ENCODE measurements at places on chromosomes 5 and 9.

GRCh38 chr9:21796768-21797167 is 5.7 kb upstream of the MTAP start:
- DNase-seq: no peak

DNA sequence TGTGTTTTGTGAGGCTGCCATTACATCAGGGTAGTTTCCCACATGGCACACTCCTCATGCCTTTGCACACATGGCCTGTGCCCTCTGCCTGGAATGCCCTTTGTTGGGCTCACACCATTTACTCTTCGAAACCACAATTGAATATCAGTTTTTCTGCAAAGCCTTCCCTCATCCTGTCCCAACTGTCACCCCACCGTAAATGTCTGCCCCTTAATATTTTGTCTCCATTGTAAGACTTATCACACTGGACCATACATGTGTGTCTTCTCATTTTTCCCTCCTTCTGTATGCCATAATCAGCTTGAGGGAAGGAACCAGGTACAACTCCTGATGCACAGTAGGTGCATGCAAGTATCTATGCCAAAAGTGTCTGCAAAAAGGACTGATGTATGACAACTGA is 62.7 kb upstream of the TMEM252 start:
- no peak for DNase-seq

DNA sequence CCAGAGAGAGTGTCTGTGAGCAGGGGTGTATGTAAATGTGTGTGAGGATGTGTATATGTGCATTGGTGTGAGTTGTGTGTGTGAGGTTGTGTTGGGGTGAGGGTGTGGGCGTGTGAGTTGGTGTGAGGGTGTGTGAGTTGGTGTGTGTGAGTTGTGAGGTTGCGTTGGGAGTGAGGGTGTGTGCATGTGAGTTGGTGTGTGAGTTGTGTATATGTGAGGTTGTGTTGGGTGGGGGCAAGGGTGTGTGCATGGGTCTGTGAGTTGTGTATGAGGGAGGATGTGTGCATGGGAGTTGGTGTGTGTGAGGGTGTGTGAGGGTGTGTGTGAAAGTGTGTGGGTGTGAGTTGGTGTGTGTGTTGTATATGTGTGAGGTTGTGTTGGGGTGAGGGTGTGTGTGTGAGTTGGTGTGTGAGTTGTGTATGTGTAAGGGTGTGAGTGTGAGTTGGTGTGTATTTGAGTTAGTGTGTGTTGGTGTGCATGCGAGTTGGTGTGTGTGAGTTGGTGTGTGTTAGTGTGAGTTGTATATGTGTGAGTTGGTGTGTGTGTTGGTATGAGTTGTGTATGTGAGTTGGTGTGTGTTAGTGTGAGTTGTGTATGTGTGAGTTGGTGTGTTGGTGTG is 161.6 kb upstream of the IER5L start:
- no peak for DNase-seq

- DNase-seq: no peak
Observed at GRCh38 chr5:139413153-139413552, 9.3 kb upstream of the SPATA24 start.

GRCh38 chr5:171363846-171364245 is 23.8 kb upstream of the NPM1 start:
- DNase-seq: no peak

DNA sequence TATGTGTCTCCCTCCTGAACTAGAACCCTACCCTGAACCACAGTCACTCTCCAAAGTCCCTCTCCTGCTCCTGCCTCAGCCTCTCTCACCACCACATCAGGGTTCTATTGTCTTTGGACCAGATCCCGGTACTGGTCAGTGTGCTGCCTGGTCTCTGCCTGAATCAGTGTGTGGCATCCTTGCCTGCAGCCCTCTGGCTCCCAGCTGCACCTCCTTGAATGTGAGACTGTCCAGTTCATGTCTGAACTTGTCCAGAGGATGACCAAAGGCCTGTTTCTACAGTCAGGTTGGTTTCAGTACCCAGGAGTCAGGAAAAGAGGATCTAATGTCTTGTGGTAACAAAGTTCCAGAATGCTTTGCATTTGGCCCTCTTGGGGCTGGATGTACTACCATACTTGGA is 76.8 kb upstream of the RANBP3L start:
- DNase-seq: no peak

- DNase-seq: no peak
Observed at GRCh38 chr5:57651127-57651526, 168.5 kb upstream of the ACTBL2 start.

GRCh38 chr5:80037366-80037765 is 2.2 kb downstream of the THBS4 start:
- no peak for DNase-seq

DNA sequence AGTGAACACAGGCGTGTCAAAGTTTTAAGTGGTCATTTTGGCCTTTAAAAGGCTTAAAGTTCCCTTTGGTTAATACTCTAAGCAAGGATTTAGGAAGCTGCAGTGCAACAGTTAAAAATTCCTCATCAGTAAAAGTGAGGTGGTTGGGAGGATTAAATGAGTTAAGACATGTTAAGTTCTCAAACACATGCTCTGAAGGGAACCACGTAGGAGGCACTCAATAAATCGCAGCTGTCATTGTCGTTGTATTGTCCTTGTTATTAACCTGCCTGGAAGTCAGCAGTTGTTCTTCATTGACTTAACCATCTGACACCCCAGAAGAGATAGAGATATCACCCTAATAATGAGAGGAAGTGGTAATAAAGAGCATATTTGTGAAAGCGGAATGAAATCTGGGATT is 247.5 kb downstream of the MARCHF11 start:
- DNase-seq: no peak

DNA sequence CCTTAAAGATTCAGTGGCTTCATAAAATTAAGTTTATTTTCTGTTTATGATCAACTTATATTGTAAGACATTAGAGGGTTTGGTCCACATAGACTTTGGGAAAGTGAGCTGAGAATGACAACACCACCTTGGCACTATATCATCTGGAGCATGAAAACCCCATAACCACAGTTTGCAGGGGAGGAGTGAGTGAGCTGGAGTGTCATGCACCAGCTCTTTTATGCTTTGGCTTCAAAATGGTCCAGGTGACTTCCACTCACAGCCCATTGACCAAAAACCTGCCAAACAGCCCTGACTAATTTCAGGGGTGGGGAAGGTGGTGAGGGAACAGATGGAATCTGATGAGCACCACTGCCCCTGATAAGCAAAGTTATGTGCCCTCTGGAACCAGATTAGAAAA is 295.8 kb downstream of the DMRTA1 start:
- no peak for DNase-seq

GRCh38 chr5:52544738-52545137 is 243.0 kb upstream of the ITGA1 start:
- no peak for DNase-seq

GRCh38 chr5:138458384-138458783 is 6.9 kb upstream of the EGR1 start:
- no peak for DNase-seq

GRCh38 chr9:133930682-133931485 is 61.2 kb downstream of the VAV2 start:
- DNase-seq: no peak

- no peak for DNase-seq
Observed at GRCh38 chr9:114895521-114895991, 34.8 kb downstream of the TNFSF8 start.

DNA sequence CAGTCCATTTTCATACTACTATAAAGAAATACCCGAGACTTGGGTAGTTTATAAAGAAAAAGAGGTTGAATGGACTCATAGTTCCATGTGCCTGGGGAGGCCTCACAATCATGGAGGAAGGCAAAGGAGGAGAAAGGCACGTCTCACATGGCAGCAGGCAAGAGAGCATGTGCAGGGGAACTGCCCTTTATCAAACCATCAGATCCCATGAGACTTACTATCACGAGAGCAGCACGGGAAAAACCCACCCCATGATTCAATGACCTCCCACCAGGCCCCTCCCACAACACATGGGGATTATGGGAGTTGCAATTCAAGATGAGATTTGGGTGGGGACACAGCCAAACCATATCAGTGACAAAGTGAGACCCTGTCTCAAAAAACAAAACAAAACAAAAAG is 19.9 kb downstream of the TRAF2 start:
- no peak for DNase-seq

- no peak for DNase-seq
Observed at GRCh38 chr5:14449052-14449661, 132.4 kb upstream of the OTULINL start.

DNA sequence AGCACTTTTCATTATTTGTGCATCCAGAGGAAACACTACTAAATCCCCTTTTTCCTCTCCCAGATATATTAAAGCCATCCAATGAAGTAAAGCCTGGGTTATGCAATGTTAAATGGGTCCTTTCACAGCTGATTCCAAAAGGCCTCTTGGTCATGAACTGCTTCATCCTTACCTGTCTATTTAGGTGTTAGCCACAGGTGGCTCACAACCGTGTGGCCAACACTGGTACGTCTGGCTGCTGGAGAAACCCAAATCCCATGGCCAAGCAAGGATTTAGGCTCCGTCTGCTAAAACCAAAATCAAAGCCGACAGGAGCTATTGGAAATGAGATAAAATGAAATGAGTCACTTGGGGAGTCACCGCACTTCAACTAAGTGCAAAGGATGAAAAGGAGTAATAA is 193.9 kb downstream of the ADCY2 start:
- no peak for DNase-seq

- DNase-seq: no peak
Observed at GRCh38 chr5:135112008-135112725, 78.1 kb upstream of the PITX1 start.

DNA sequence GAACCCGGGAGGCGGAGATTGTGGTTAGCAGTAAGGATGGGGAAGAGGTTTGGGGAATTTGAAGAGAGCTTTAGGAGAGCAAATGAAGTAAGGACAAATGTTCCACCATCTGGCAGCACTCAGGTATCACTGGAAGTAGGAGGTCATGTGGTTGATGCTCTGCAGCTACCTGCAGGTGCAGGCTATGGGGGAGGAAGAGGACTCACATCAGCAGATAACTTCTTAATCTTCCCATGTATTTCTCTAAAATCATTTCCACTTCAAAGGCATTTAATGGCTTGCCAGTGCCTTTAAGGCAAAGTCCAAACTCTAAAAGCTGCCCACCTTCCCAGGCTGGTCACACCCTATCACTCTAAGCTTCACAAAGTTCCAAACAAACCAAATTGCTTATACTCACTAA is 8.1 kb upstream of the HAVCR1 start:
- DNase-seq: no peak

DNA sequence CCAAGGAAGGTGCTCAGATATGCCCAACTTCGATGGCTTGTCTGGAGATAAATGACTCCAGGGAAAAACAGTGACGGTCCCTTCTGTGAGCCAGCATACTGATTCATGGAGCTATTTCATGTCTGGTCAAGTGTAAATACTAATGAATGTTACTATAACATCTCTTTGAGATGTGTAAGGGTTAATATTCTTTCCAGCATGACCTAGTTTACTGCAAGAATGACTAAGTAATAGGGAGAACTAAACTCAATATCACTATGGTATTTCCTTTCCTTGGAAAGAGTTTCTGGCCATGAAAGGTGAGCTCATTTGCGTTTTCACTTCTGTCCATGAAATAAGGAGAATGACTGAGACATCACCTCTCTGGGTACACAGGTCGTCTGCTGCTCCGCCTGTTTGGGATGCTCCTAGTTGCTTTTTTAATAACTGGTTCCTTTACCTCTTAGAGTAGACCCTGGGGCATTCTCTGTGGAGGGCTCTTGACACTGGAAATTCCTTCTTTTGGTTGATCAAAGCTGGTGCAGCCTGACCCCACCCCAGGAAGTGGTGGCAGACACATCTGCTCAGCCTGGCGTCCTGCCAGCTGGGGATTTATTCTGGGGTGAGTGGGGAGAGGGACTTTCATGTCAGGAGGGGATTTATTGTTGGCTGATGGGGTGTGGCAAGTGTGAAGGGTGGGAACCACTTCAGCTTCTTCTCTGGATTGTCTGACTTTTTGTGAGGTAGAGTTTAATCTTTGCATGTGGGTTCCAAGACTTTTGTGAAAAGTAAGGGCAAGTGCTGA is 250.0 kb upstream of the MPDZ start:
- no peak for DNase-seq

GRCh38 chr5:33291216-33292000 is 149.4 kb upstream of the TARS1 start:
- no peak for DNase-seq

- DNase-seq: no peak
Observed at GRCh38 chr9:121774715-121775613, 123.5 kb downstream of the DAB2IP start.

- no peak for DNase-seq
Observed at GRCh38 chr5:140800816-140801493, at the start of gene PCDHA3. Gene PCDHA3, plus strand, starts transcription at chr5:140801057.

- no peak for DNase-seq
Observed at GRCh38 chr9:124342402-124342775, 72.9 kb downstream of the PSMB7 start.

DNA sequence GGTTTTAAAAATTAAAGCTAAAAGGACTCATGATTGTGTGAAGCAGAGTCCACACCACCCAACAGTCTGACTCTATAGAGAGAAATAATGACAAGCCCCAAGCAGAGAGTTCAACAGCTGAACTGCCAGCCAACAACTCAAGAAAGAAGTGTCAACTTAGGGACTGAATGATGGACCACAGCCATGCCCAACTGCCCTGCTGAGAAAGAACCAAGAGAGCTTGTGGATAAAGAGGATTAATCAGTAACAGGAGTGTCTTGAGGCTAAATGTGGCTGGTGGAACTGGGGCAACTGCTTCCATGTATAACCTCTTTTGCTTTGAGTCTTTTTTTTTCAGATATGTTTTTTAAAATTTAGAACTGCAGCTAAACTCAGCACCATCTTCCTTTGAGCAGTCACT is 109.3 kb downstream of the HSD17B3 start:
- DNase-seq: no peak

- peak; percentile 5 for DNase-seq
Observed at GRCh38 chr5:171484460-171484899, 65.0 kb downstream of the FGF18 start.

DNA sequence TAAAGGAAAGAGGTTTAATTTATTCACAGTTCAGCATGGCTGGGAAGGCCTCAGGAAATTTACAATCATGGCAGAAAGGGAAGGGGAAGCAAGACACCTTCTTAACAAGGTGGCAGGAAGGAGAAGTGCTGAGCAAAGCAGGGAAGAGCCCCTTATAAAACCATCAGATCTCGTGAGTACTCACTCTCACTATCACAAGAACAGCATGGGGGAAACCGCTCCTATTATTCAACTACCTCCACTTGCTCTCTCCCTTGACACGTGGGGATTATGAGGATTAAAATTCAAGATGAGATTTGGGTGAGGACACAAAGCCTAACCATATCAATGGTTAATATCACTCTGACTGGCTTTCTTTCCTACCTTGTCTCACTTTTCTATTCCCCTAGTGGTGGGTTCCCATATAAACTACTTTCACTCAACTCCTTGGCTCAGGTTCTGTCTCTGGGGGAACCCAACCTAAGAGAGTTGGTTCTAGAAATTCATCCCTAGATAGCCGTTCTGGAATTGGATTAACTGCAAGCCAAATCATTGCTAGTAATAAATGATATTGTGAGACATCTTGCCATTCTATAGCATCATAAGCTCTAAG is 749.8 kb upstream of the GRAMD2B start:
- no peak for DNase-seq

- no peak for DNase-seq
Observed at GRCh38 chr9:124699575-124699974, 71.5 kb downstream of the NR6A1 start.

Measured in activated CD8-positive, alpha-beta memory T cell treated with anti-CD3 and anti-CD28 coated beads for 4 hours (primary cell).